ENCODE measurements at places on chromosomes 16 and 17.

GRCh38 chr16:25874196-25874595 is 182.4 kb downstream of the HS3ST4 start:
- DNase-seq: no peak

- no peak for DNase-seq
Measured at GRCh38 chr17:61517843-61518606, 65.8 kb downstream of the TBX4 start.

DNA sequence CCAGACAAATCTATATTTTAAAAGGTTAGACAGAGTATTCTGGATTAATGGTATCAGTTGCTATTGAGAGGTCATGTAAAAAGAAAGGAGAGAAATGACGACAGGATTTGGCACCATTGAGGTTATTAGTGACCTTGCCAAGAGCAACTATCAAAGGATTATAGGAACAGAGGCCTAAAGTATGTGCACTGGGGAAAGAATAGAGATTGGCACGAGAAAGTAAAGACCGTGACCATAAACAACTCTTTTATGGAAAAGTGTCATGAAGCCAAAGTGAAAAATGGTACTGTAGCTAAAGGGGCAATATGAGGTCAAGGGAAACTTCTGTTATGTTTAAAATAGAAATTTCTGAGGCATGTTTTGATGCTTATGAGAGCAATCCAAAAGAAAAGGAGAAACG is 115.2 kb upstream of the KIF2B start:
- DNase-seq: no peak

- DNase-seq: no peak
Measured at GRCh38 chr16:67961551-67961957, 6.9 kb downstream of the SLC12A4 start.

- DNase-seq: no peak
Measured at GRCh38 chr17:17472333-17472920, 4.4 kb upstream of the MED9 start.

DNA sequence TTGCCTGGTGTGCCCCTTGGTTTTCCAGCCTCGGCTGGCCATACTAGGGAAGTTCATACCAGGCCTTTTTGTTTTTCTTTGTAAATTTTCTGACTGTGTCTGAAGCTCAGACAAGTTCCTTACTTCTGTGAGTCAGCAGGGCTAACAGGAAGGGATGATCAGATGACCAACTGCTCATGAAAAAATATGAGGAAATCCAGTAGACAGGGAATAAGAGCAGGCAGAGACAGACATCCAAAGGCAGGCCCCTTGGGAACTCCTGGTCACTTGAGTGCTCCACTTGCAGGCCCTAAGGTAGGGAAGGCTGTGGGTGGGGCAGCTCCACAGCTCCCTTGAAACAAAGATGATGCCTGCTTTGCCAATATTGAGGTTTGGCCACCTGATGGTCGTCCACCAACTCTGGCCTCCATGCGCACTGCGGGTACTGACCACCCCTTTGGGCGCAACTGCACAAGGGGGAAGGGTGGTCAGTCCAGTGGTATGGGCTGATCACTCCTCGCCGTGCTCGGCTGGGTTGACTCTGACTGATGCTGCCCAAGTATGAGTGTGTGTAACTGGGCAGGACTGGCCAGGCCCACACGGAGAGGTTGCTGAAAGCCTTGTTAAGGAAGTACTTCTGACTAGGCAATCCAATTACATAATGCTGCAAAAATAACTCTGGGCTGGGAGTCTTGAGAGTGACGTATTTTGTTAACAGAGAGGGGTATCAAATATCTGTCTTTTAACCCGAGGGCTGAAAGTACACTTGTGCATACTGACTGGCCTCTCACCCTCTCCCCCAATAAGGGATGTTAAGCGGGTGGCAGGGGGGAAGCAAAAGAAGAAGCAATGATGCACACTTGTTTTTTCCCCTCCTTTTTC is 20.8 kb upstream of the ZFHX3 start:
- DNase-seq: no peak

DNA sequence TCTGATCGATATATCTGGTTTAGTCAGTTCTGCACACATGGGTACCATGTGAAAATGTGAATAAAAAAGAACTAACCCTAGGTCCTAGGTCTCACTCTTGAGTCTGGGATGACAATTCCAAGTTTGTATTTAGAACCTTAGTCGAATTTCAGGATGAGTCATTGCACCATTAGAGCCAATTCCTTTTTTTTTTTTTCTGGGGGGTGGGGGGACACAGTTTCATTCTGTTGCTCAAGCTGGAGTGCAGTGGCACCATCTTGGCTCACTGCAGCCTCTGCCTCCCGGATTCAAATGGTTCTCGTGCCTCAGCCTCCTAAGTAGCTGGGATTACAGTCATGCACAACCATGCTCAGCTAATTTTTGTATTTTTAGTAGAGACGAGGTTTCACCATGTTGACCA is 41.6 kb downstream of the SPAG9 start:
- no peak for DNase-seq

DNA sequence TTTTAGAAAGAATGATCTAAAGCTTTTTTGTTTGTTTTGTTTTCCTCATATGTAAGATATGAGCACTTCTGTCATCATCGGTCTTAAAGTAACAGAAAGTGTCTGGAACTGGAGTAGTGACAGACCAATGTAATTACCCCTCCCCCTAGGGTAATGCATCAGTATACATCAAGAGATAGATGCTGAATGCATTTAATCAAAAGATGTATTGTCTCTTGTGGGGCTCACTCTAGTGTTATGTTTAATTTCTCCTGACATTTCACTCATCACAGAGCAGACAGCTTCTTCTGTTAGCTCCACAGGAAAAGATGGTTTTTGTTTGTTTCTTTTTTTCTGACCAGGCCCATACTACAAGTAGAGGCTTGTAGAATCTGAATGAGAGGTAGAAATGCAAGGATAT is 168.7 kb upstream of the C17orf78 start:
- no peak for DNase-seq

- DNase-seq: no peak
Measured at GRCh38 chr17:2364763-2365116, 27.4 kb downstream of the SGSM2 start.

DNA sequence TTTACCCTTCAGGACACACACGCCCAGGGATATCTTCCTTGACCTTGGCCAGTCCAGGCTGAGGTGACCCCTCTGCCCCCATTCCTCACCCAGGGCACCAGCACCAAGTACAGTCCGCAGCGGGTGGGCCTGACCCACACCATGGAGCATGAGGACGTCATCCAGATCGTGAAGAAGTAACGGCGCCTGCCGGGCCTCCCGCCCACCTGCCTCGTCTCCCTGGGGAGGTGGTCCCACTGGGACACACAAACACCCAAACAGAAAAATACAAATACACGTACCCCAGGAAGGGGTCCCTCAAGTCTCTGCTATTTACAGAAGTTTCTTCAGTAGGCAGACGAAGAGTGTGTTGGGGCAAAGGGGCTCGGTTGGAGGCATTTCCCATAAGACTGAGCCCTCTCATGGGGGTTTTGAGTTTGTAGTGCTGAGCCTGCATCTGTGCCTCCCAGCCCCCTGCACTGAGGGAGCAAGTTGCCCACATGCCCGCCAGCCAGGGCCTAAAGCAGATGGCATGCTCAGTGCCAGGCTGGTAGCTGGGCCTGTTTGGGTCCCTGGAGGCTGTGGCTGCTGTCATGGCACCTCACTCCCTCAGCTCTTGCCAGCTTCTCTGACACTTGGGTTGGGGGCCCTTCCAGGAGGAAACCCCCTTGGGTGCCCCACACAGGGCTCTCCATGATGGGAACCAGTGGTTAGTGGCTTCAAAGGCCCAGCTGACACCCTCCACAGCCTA is 1.3 kb upstream of the MYO15A start:
- DNase-seq: no peak

DNA sequence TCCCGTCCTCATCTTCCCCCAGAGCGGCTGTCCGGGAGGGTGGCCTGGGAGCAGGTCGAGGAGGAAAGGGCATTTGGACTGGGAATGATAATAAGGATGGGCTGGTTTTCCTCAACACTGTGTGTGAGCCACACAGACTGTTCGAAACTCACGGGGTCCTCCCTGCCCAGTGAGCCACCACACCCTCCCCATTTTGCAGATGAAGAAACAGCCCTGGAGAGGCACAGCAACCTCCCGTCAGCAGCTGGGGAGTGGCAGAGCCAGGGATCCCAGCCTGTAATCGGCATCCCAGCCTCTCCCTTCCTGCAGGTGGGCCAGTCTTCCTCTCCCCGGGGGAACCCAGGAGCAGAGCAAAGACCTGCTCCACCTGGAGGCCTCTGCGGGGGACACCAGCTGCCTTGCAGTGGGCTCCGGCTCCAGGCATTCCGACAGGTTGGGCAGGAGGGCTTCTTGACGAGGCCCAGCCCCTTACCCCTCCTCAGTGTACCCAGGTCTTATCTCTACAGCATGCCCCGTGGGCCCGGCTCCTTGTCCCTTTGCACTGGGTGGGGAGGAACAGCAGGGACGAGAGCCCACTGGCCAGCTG is 23.8 kb downstream of the ENGASE start:
- no peak for DNase-seq

GRCh38 chr17:47692137-47692894 is 1.6 kb upstream of the TBKBP1 start:
- no peak for DNase-seq

GRCh38 chr17:39965017-39965699 is 2.4 kb downstream of the GSDMA start:
- no peak for DNase-seq

DNA sequence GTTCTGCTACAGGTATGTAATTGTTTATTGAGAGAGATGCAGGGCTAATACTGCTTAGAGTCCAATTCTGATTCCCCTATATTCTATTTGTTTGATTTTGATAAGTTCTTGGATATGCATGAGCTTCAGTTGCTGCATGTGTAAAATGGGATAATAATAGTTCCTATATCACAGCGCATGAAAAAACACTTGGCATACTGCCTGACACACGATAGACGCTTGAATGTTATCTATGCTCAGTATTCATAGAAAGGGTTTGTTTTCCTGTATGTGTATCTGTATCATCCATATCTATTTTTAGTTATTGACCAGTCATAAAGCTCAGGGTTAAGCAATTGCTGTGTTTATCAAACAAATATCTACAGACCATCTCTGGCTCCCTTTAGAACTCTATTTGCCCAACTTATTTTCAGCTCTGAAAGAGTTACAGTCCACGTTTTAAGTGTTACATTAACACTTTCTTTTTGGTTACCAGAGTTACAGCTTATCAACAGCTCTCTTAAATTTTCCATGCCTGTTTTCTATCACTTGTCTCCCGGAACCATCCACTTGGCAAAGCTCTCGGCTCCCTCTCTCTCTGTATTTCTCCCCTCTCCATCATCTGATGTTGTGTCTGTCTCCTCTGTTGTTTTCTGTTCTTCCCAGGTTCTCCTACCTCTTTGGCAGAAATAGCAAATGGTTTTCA is 334.8 kb downstream of the CBLN1 start:
- no peak for DNase-seq

- no peak for DNase-seq
Measured at GRCh38 chr17:78716292-78716691, 65.8 kb downstream of the CYTH1 start.

- DNase-seq: no peak
Measured at GRCh38 chr16:65445313-65446260, 323.7 kb upstream of the CDH11 start.

GRCh38 chr16:67258161-67258835 is 9.5 kb downstream of the SLC9A5 start:
- no peak for DNase-seq

DNA sequence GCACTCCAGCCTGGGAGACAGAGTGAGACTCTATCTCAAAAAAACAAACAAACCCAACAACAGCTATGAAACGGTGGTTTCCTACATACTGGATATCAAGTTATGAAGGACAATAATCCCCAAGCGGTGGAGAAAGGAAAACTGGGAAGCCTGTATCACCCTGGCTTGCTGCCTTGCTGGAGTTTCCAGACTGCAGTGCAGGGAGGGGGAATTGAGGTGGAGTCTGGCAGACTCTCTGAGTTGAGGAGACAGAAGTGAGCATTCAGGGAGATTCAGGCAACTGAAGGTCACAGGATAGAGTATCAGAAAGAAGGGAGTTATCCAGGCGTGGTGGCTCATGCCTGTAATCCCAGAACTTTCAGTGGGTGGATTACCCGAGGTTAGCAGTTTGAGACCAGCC is 11.9 kb downstream of the QRICH2 start:
- DNase-seq: no peak

DNA sequence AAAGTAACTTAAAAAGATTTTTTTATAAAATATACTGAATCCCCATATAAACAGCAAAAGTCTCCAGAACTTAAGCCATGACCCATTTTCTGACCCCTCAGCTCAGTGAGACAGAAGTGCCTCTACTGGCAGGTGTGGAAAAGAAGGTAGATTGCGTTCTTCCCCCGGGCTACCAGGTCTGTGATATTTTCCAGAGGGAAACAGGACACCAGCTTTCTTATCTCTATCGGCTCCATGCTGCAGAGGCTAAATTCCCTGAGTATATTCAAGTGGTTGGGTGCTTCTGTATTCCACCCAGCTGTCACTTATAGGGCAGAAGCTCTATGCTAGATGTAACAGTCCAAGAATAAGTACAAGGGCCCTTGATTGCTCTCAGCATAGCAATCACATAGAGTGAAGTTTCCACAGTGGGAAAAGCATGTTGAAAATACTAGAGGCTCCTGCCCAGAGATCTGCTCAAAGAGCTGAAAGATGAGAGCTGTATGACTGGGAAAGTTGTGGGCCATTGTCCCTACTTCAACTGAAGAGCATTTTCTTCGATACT is 687.3 kb downstream of the CDH11 start:
- no peak for DNase-seq

All from stimulated activated CD4-positive, alpha-beta T cell treated with anti-CD3 and anti-CD28 coated beads, Interleukin-2, amount 100 ng/mL, for 24 hours (primary cell).